Fibroblast of skin of back (primary cell): ENCODE measurements at places on chromosomes 1 and 21.

- DNase-seq = peak; percentile 19
Measured at GRCh38 chr1:165496501-165496900, 47.3 kb upstream of the LRRC52 start.

DNA sequence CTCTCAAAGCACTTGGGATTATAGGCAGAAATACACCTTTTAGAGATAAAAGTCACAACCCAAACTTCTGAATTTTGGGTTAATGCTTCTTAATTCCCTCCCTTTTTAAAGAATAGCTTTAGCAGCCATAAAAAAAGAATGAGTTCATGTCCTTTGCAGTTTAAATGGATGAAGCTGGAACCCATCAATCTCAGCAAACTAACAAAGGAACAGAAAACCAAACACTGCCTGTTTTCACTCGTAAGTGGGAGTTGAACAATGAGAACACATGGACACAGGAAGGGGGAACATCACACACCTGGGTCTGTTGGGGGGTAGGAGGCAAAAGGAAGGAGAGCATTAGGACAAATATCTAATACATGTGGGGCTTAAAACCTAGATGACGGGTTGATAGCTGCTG is 55.8 kb downstream of the SLC27A3 start:
- DNase-seq = no peak

DNA sequence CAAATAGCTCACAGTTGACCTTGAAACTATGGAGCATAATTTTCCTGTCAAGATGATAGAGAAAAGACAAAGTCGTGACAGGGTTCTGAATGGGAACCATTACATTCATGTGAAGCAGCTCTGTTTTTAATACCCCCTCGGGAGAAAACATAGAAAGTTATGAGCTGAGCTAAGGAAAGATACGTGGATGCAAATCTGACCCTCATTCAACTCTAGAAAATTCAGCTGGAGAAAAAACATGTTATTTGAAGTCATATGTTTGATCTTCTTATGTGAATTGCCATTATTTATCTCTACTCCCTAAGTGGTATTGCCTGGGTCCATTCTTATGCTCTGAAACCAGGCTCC is 48.0 kb upstream of the LRRC52 start:
- DNase-seq = no peak

DNA sequence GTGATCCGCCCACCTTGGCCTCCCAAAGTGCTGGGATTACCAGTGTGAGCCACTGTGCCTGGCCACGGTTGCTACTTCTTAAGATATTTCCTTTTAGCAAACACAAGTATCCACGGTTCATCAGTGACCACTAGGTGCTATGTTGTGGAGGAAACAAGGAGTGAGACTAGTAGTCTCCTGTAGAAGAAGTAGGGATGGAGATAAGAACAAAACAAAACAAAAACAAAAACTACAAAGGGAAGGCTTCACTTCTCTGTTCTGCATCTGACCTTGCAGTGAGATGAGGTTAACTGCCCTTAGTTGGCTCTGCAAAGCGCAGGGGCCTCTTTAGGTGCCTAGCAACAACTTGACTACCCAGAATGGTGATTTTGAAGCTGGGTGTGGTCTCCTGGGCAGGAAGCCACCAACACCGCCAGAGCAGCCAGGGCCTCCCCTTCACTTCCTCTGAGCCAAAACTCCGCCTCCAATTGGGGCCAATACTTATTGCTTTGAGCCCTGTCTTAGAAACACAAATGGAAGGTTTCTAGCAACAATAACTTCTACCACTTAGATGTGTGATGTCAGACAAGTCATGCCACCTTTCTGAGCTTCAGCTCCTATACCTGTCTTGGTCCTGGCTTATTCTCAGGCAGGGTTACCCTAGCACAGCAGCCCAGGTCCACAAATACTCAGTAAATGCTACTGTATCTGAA is 12.8 kb upstream of the CDC42 start:
- DNase-seq = peak; percentile 51

DNA sequence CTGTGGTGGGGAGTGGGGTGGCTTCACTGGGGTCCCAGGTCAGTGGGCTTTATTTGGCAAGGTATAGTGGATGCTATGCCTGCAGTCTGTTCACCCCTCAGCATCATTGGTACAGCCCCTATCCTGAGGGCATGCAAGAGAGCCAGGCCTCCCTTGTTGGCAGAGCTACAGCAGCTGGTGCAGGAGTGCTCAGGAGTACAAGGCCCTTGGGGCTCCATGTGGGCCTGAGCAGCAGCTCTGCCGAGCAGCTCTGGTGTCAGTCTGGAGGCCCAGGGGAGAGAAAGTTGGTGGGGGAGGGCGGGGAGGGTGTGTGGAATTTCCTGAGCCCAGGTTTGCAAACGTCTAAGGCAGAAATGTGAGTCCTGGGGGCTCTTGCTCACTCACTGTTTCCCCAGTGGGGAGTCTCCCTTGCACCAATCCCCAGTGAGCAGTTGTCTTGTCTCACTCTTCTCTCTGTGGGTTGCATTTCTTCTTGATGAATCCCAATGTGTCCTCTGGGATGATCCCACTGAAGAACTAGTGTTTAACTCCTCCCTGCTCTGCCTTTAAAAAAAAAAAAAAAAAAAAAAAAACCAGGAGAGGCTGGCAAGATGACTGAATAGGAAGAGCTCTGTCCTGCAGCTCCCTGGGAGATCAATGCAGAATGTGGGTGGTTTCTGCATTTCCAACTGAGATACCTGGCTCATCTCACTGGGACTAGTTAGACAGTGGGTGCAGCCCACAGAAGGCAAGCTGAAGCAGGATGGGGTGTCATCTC is 39.5 kb upstream of the CYP4X1 start:
- peak; percentile 86 for DNase-seq

- DNase-seq = peak; percentile 67
Measured at GRCh38 chr1:215567491-215568298, 591 bp downstream of the KCTD3 start.

DNA sequence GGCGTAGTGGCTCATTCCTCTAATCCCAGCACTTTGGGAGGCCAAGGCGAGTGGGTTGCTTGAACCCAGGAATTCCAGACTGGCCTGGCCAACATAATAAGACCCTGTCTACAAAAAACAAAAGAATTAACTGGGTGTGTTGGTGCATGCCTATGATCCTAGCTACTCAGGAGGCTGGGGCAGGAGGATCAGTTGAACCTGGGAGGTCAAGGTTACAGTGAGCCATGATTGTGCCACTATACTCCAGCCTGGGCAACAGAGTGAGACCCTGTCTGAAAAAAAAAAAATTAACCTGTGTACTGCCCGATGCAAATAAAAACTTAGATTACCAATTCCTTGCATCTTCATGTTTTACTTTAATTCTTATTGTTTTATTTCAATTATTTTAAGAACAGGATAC is 193.2 kb downstream of the PATJ start:
- no peak for DNase-seq

DNA sequence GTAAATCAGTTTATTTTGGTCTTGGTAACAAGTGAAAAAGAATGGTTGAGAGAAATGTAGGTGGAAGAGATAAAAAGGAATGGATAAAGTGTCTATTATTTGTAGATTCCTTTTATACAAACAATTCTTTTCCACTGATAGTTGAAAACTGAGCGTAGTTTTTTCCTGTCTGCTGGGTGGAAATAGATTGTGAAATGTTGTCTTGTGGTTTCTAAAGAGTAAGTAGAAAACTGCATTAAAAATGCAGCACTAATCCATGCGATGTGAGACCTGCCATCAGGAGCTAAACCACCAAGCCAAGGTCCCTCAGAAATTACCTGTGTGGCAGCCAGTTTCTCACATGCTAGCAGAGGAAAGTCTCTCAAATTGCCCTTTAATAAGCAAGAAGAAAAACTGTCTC is 103.2 kb upstream of the SLC44A3 start:
- DNase-seq = no peak

DNA sequence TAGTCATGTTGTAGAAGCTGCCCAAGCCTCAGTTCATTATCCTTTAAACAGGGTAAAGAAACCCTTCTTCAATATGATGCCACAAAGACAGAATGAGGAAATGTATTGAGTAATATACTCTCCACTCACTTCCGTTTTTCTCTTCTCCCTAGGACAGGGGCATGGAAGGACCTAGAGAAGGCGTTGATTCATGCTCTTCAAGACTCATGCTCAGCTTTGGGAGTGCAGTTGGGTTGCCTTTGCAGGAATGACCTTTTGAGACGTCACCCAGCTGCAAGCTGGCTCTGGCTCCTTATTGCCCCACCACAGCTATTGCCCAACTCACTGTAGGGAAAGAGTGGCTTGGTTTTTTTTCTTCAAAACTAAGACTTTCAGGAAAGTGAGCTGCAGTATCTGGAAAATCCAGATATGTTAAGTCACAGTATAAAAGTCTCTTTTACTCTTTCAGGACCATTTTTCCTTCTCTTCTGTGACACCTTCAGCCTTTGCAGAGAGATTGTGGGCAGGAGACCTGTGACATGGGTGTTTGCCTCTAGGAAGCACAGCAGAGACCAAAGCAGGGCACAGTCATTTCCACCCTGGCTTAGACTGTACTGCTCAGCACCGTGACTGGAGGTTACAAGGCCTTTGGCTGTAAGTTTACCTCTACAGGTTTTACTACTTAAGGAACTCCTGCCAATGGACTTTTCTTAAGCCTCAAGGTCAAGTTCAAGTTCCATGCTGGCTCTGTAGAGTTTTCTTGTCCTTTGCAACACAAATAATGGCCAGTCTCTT is 39.5 kb downstream of the XCL2 start:
- DNase-seq = no peak

DNA sequence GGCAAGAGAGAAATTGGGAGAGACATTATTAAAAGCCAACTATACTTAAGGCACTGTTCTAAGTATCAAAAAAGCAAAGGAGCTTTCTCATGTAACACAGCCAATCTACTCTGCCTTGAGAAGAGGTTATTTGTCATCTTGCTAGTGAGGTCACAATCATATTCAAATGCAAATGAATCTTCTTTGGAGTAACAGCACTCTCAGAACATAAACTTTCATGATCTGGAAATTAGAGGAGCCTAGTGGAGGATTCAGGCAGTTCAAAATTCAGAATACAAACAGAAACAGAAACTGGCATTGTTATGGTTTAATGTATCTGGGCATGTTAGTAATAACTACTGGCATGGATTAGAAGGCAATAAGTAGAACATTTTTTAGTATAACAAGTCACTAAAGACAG is 57.4 kb downstream of the ARID4B start:
- DNase-seq = peak; percentile 16

GRCh38 chr1:154955039-154955717 is 721 bp downstream of the PBXIP1 start:
- DNase-seq = peak; percentile 64

DNA sequence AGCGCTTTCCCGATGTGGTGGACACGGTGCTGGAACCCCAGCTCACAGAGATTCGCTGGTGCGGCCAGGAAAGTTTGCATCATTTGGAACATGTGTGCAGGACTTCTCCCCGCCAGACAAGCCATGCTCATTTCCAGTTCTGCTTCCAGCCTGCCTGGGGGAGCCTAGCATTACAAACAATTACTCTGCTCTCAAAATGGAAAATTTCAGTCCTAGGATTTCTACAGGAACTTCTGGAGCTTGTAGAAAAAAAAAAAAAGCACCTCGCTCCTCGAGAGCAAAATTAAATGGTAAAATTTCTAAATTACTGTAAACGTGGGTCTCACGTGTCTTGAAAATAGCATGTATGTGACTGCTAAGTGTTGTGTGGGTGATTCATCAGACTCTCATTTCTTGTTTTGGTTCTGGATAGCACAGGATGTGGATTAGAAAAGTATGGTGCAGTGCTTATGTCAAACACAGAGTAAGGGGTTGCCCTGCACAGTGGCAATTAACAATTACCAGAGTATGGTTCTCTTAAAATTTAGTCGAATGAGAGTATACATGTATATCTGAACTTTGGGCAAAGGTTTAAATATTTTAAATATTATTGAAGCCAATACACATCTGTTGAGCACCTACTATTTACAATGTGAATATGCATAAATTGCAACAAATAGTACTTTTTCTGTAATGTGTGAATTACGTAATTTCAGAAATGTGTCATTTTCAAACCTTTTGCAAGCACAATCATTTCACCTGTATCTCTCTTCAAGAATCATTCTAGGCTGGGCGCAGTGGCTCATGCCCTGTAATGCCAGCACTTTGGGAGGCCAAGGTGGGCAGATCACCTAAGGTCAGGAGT is 61.8 kb upstream of the PTGFRN start:
- peak; percentile 78 for DNase-seq

GRCh38 chr1:172561252-172561651 is 28.3 kb downstream of the SUCO start:
- peak; percentile 49 for DNase-seq

GRCh38 chr1:193806079-193807048 is 620.0 kb upstream of the B3GALT2 start:
- DNase-seq = no peak

DNA sequence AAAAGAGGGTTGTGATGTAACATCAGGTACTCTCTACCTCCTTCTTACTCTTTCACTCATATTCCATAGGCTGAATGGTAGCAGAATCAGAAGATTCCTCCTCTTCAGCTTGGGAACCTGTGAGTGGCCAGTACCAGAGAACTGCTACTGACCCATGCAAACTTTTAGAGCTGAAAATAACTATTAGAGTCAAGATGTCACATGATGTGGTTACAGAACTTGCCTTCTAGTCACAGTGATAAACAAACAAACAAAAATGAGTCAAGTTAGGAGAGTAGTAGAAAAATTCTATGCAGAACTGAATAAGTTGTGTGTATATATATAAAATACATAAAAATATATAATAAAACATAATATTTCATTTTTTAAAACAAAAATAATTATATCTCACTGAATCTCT is 47.6 kb upstream of the RGS1 start:
- DNase-seq = no peak
